ENCODE measurements at places on chromosomes 12 and 14.

DNA sequence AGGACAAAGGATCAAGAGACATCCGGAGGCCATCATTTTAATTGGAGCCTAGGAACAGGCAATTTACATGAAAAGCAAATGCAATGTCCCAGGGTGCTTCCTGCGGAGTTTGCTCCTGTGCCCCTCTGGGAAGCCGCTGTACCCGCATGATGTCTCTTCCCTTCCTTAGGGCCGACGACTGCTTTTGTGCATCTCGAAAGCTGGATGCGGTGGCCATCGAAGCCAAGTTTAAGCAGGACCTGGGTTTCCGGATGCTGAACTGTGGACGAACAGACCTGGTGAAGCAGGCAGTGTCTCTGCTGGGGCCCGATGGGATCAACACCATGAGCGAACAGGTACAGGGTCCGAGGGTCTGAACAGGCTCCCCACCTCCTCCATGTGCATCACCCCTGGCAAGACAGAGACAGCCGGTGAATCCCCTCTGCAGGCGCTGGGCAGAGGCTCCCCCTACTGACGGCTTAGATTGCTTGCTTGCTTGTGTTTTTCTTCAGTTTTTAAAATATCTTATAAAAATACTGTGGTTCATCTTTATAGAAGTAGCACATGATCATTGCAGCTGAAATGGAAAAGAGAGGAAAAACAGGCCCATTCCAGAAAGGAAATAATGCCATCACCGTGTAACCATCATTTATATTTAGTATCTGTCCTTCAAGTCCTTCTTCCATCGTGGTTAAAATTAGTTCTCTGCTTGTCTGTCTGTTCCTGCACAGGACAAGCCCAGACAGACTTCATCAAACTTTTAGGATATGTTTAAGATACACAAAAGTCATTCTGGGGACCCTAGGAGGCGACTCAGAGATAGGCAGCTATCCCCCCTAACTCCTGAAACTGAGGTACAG lies 75.4 kb upstream of the PWP1 start:
- no peak for DNase-seq

DNA sequence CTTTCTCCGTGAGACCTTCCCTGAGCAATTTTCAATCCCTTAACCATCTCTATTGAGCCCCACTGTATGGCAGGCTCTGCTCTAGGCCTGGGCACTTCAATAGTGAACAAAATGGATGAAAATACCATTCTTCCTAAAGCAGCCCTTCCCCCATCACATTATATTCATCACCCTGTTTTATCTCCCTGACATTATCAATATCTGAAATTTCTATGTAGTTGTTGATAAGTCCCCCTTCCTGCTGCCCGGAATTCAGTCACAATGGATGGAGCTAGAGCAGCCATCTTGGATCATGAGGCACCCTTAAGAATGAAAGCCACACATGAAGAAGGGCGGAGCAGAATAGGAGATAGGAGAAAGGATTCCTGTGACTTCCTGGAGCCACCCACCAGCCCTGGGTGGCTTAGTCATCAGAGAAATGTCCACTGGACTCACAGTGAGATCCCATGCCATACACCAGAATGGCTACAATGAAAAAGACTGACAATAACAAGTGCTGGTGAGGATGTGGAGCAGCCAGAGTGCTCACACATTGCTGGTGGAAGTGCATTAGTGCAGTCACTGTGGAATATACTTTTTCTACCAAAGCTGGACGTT lies 33.9 kb downstream of the SCARB1 start:
- no peak for DNase-seq

GRCh38 chr12:24960222-24960855 lies 11.4 kb upstream of the BCAT1 start:
- DNase-seq, result no peak

GRCh38 chr14:31993521-31993951 lies 83.6 kb upstream of the ARHGAP5 start:
- no peak for DNase-seq

- no peak for DNase-seq
Observed at GRCh38 chr14:95828649-95829265, 47.9 kb upstream of the TUNAR start.

DNA sequence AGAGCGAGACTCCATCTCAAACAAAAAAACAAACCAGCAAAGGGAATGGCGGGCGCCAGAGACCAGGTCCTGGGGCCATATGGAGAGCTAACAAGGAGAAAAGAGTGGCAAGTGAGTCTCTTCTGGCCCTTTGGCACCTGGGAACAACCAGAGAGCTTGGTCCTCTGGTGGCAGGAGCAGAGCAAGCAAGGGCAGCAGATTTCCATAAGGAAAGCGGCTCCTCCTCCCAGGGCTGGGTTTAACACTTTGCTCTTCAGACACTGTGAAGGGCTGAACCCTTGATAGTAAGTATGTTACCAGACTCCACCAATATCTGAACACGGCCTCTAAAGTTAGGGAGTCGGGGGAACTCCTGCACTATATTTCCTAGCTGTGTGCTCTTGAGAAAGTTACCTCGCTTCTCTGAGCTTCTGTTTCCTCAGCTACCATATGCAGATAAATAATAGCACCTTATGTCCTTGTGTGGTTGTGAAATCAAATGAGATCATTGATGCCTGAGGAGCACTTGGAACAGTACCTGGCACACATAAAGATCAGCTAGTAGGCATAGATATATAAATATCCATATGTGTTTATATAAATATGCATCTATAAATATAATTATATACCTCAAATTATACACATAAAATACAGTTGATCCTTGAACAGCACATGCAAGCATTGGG lies 33.4 kb upstream of the PLEKHG6 start:
- DNase-seq, result no peak
